Astrocyte (in vitro differentiated cells and primary cell): ENCODE measurements at places on chromosomes 1 and 21. TPM values are rescaled to one million over a fixed set of nuclear protein-coding genes. Genes with fewer than 3 reads are reported as not detected.

Gene USP33
- 41.6 and 46.4 TPM in 2 replicates for total RNA-seq

Gene TIAM1
- 17.0 and 17.8 TPM in 2 replicates for total RNA-seq

Gene KISS1
- 2.2 and 2.7 TPM in 2 replicates for total RNA-seq

Gene SEMA6C
- 7.4 and 7.5 TPM in 2 replicates for total RNA-seq

DNA sequence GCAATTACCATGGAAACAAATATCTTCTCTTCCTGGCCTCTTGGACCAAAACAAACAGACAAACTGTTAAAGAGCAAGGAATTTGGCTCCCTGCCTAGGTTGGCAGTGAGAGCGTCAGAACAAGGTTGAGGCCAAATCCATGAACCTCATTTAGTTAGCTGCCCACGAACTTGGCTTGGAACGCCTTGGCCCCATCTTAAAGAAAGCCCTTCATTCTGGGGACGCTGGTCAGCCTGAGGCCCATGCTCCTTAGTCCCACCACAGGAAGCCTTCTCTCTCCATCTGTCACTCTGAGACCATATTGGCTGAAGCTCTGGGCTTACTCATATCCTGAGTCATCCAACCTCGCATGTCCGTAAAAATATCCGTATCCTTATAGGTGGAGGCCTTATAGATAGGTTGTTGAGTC, 62.4 kb upstream of the DIRAS3 start:
- H3K36me3 ChIP-seq: peaks cover 3% of the 10 kb centered on the region
- H3K27me3 ChIP-seq: no peaks in the 10 kb centered on the region
- H3K4me1 ChIP-seq: peaks cover 29% of the 10 kb centered on the region
- peak overlapping the region; percentile 46 for H3K27ac ChIP-seq

GRCh38 chr1:204240233-204240632, 26.4 kb upstream of the GOLT1A start:
- H3K27me3 ChIP-seq: no peaks in the 10 kb centered on the region
- H3K4me3 ChIP-seq: no peak overlapping the region
- no peak overlapping the region for H3K27ac ChIP-seq
- no peaks in the 10 kb centered on the region for H3K36me3 ChIP-seq
- no peak for DNase-seq

GRCh38 chr21:20276954-20277353, 721.3 kb upstream of the NCAM2 start:
- DNase-seq: no peak
- no peaks in the 10 kb centered on the region for H3K4me1 ChIP-seq
- H3K36me3 ChIP-seq: no peaks in the 10 kb centered on the region
- H3K27ac ChIP-seq: no peak overlapping the region
- H3K4me3 ChIP-seq: no peak overlapping the region

- H3K27ac ChIP-seq: no peak overlapping the region
- H3K4me3 ChIP-seq: no peak overlapping the region
- no peak for DNase-seq
- no peaks in the 10 kb centered on the region for H3K36me3 ChIP-seq
- no peaks in the 10 kb centered on the region for H3K27me3 ChIP-seq
Measured at GRCh38 chr21:31760931-31761330, 29.0 kb upstream of the SCAF4 start.

GRCh38 chr21:28781602-28782276, 210.9 kb downstream of the LTN1 start:
- H3K27ac ChIP-seq: no peak overlapping the region
- H3K4me3 ChIP-seq: no peak overlapping the region
- no peaks in the 10 kb centered on the region for H3K27me3 ChIP-seq
- no peak for DNase-seq
